ENCODE measurements at places on chromosomes 2 and 18.

GRCh38 chr2:42566837-42567321, 1.6 kb upstream of the MTA3 start:
- DNase-seq, result no peak

DNA sequence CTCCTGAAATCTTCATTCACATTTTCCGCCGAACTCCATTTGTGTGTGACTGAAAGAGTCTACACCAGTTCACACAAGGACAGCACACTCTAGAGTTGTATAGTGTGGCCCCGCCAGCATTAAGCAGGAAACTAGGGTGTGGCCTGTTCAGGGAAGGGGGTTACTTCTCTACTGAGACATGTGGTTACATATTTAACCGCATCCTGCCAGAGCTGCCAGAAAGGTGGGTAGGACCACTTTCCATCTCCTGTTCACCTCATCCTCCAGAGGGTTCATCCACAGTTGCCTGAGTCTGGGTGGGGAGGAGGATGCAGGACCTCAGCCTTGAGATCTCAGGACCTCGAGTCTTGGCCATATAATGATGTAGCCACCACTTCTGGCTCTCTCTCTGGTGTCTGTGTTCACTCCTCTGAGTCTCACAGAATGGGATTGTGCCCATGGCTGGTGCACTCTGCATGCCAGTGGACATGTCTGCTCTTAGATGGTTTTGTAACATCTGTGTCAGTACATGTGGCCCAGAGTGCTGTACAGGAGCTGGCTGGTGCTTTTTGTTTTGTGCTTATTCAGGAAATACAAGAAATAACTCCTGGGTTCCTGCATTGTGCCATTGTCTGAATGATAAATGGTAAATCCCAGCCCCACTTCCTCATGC, 7.7 kb upstream of the SP140L start:
- DNase-seq, result peak; percentile 48

- peak; percentile 34 for DNase-seq
Measured at GRCh38 chr2:24919506-24920097, 435 bp downstream of the ADCY3 start.

DNA sequence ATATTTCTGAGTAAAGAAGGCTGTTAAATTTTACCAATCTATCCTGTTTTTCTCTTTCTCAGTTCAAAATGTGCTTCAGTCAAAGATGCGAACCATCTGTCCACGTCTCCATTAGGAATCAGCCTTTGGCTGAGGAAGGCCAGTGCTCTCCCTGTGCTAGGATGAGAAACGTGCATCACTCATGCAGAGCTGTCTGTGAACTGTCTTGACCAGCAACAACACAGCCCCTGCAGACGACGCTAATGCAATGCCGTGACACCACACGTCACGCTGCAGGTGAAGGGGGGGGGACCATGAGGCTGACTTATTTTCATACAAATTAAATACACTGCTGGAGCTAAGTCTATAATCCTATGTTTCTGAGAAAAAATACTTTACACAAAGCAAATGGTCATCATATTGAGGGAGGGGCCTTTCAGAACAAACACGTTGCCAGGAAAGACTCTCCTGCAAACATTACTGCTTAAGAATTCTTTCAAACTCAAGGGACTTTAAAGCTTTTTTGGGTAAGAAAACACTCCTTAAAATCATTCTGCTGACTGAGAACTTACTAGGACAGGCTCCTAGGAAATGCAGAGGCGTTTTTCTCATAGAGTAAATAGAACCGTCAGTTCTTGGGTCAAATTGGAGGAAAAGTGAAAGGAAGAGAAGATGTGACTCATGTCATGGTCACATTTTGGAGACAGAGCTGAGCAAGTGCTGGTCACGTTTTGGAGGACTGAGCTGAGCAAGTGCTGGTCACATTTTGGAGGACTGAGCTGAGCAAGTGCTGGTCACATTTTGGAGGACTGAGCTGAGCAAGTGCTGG, 97.0 kb downstream of the MBP start:
- DNase-seq, result no peak

DNA sequence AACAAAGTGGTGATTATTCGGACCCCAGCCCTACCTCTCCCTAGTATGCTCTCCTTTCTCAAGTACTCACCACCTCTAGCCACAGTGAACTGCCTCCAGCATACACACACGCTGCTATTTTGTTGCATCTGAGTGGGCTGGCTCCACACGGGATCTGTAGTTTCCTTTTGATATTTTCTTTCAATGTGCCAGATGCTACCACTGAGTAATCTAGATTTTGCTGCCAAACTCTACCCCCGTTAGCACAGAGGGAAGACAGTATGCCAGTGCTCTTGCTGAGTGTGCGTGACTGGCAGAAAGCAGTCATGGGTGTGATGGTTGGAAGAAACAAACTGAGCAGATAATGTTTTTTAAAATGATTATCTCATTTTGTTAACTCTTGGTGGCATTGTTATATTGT, 11.6 kb downstream of the CFLAR start:
- DNase-seq, result peak; percentile 46

DNA sequence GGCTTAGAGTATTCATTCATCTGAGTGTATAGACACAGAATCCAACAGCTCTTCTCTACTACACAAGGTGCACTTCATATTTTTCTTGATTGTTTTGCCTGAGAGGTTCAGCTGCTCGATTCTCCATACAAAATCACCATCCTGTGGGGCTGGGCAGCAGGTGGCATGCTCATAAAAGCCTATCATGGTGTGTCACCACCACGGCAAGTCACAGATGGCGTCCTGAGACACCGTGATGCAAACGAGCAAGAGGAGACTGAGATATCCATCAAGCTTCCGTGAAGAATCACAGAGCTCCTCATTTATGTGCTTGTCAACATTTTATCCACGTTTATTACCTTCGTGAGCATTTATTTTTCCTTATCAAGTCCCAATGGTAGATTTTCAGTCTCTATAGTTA, 22.4 kb upstream of the NRP2 start:
- DNase-seq, result no peak

GRCh38 chr2:118786746-118787145, 60.7 kb downstream of the EN1 start:
- DNase-seq, result no peak

DNA sequence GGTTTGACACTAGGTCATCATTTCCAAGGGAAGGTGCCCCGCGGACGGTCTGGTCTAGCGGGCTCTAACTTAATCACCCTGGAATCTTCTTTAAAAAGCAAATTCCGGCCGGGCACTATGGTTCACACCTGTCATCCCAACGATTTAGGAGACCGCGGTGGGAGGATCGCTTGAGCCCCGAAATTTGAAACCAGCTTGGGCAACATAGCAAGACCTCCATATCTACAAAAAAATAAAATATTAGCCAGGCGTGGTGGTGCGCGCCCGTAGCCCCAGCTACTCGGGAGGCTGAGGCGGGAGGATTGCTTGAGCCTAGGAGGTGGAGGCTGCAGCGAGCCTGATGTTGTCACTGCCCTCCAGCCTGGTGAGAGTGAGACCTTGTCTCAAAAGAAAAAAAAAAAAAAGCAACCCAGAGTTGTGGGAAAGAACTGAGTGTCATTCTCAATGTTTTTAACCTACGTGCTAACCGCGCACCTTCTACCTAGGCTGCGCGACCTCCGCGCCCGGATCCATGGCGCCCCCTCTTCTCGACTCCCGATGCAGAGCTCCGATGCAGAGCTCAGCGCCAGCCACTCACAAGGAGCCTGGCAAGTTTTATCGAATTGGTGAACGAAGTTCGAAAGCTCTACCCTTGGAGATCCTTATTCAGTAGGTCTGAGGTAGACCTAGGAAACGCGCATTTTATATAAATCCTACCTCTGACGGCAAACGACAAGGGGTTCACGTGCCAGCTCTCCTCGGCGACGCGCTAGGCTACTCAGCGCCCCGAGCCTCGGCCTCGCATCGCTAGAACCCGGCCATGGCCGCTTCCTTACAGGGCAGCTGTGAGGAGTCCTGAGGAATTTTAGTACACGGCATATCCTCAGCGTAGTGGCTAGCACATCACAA, 888 bp upstream of the TWSG1 start:
- DNase-seq, result peak; percentile 29

DNA sequence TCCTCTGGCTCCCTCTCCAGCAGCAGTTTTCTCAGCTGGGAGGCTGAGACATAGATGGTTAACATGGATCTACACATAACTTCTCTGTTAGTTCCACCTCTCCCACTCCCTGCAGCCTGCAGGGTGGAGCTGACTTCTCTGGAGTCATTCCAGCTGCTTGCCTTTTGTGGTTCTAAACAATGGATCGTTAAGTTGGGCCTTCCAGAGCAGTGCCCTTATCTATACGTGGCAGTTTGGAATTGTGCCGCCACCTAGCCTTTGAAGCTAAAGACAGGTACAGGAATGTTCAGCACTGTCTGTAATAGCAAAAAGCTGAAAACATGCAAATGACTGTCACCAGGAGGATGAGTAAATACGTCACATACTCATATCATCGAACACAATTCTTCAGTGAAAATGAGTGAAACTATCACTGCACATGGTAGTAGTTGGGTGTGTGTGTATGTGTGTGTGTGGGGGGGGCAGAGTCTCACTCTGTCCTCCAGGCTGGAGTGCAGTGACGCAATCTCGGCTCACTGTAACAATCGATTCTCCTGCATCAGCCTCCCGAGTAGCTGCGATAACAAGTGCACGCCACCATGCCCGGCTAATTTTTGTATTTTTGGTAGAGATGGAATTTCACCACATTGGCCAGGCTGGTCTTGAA, 50.3 kb downstream of the SH2D6 start:
- no peak for DNase-seq

DNA sequence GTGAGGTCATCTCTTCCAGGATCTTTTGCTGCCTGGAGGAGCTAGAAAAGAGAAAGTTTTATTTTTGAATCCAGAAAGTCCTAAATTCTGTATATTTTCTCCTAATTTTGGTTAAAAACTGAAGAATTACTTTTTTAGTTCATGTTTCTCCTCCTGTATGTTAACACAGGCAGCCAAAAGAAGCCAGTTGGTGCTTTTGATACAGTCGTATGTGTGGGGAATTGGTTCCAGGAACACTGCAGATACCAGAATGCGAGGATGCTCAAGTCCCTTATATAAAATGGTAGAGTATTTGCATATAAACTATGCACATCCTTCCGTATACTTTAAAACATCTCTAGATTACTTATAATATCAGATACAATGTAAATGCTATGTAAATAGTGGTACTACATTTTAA, 22.6 kb upstream of the ADAM23 start:
- DNase-seq, result no peak

GRCh38 chr2:23692263-23692662, 234.7 kb downstream of the ATAD2B start:
- DNase-seq, result no peak

- no peak for DNase-seq
Measured at GRCh38 chr18:34219651-34220050, 5.1 kb downstream of the NOL4 start.

DNA sequence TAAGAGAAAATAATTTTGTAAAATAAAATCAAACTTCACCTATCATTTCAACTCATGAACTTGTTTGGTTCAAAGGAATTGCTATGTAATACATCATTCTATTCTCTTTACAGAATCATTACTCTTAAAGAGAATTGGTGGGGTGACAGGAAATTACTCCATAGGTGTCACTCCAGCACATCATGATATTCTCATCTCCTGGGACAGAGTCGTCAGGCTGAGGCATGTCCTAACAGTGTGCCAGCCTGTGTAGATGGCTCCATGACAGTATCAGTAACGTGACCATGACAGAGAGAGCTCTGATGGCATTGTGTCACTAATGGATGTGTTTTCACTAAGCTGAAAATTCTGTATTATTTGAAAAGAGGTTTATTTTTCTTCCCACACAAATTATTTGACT, 13.9 kb downstream of the SPATS2L start:
- DNase-seq, result no peak

- DNase-seq, result no peak
Measured at GRCh38 chr2:190159453-190159852, 96.9 kb upstream of the MSTN start.

GRCh38 chr2:60992985-60993392, 24.5 kb upstream of the PEX13 start:
- no peak for DNase-seq

DNA sequence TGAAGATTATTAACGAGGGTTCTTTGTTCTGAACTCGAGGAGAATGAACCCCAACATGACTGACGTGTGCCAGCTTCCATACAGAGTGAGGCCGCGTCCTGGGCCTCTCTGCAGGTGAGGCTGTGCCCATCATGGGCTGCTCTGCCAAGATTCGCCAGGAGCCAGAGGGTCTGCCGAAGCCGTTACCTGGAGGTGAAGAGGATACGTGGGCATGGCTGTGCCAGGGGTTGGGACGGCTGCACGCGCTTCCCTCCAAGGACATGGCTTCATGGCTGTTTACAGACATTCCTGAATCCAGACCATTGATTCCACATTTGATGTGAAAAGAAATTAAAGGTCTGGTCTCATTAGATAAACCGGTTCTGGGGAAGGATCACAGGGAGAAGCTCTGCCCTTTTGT, 211.4 kb upstream of the SALL3 start:
- DNase-seq, result no peak

DNA sequence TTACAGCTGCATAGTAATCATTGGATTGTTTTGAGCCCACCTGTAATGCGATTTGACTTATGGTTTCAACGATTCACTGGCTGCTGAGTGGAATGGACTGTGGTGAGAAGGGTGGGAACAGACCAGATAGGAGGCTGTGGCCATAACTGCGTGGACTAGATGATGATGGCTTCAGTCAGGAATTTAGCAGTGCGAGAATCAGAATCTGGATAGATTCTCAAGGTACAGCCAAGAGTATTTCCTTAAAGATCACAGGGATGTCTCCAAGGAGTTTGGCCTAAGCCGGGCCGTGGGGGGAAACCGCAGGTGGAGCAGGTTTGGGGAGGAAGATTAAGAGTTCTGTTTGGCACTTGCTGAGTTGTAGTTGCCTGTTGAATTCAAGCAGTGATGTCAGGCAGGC, 44.0 kb upstream of the CHMP1B start:
- no peak for DNase-seq

- DNase-seq, result no peak
Measured at GRCh38 chr2:127545189-127545588, 9.7 kb downstream of the MYO7B start.

GRCh38 chr2:168478206-168478605, 22.1 kb downstream of the CERS6 start:
- DNase-seq, result no peak

DNA sequence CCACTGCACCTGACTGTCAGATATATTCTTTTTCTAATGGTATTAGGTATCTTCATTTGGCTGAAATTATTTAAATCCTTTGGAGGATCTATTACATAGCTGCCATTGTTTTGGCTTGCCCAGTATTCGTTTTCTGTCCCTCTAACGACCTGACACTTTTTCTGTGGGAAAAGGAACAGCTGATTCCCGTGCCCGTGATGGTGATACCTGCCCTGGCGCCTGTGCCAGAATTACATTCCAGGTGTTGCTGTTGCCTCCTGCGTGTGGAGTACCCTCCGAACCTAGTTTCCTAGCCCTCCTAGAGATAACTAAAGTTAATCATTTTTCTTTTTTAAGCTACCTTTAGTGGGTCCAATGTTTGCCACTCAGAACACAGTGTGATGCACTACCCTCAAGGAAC, 14.0 kb downstream of the HOXD1 start:
- no peak for DNase-seq
